ENCODE measurements at places on chromosomes 13 and 19.
A peak's percentile ranks its signal among the peaks of the same experiment; 100 is the strongest.

DNA sequence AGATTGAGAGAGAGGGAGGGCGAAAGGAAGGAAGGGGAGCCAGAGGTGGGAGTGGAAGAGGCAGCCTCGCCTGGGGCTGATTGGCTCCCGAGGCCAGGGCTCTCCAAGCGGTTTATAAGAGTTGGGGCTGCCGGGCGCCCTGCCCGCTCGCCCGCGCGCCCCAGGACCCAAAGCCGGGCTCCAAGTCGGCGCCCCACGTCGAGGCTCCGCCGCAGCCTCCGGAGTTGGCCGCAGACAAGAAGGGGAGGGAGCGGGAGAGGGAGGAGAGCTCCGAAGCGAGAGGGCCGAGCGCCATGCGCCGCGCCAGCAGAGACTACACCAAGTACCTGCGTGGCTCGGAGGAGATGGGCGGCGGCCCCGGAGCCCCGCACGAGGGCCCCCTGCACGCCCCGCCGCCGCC is at the start of gene TNFSF11:
TNFSF11 (plus strand) TSS at position 142 of the 400 bp plus-strand sequence; CDS start at position 294, 152 bp downstream.
- DNase-seq = peak; percentile 9

- no peak for DNase-seq
These were observed 6.2 kb upstream of the USP12 start for GRCh38 chr13:27177852-27178251.

GRCh38 chr19:383040-383439 is 25.9 kb downstream of the C2CD4C start:
- DNase-seq = no peak

- DNase-seq = no peak
These were observed 68.5 kb downstream of the TEX29 start for GRCh38 chr13:111388851-111389500.

GRCh38 chr13:111288276-111288675 is 32.2 kb upstream of the TEX29 start:
- no peak for DNase-seq

Data from left colon (tissue), 2 donors.